Stimulated activated CD4-positive, alpha-beta T cell treated with anti-CD3 and anti-CD28 coated beads, TNF-alpha, amount 100 ng/mL, for 4 hours (primary cell): ENCODE measurements at places on chromosomes 1 and 21.

DNA sequence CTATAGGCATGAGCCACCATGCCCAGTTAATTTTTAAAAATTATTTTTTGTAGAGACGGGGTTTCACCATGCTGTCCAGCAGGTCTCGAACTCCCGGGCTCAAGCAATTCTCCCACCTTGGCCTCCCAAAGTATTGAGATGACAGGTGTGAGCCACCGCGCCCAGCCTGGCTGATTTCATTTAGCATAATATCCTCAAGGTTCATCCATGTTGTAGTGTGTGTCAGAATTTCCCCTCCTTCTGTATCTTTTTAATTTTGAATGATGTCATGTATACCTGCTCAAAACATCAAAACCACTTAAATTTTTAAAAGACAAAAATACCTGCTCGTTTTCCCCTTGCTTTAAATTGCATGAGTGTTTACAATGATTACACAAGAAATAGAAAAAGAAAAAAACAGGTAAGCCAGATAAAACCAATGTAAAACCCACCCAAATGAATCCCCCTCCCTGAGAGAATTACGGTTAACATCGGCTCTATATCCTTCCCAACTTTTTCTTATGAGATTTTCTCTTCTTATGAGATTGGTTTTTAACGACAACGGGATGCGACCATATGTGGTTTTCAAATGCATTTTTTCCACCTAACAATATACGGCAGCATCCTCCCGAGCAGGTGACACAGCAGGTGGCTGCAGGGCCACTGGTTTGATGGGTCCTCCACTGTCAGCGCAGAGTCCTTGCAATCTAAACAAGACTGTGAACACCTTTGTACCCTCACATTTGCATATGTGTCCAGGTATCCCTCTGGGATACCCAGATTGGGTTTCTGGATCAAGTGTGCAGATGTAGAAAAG is 22.1 kb downstream of the IFFO2 start:
- DNase-seq, result no peak

GRCh38 chr1:64065571-64065970 is 137.9 kb upstream of the UBE2U start:
- no peak for DNase-seq

- no peak for DNase-seq
These were observed 43.7 kb upstream of the PTGFR start for GRCh38 chr1:78447086-78447485.

DNA sequence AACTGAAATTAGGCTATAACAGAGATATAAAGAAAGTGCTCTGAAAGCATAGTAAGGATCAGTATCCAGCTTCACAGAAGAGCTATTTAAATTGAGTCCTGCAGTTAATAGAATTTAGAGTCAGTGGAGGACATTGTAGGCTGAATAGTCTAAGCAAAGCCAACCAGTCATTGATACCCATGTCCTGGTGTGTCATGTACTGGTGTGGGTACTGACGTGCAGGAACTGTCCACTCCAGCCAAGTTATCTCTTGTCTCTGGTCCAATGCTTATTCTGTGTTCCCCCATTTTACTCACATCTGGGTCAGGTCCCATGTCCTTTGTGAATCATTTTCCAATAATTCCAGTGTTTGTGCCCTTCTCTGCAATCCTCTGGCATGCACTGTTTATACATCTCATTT is 90.0 kb downstream of the MACF1 start:
- no peak for DNase-seq

- no peak for DNase-seq
These were observed 20.6 kb upstream of the TBX15 start for GRCh38 chr1:119008483-119009311.

- DNase-seq, result no peak
These were observed 14.5 kb downstream of the ATP1A1 start for GRCh38 chr1:116387551-116387950.
